ENCODE measurements at places on chromosomes 1 and 21.

DNA sequence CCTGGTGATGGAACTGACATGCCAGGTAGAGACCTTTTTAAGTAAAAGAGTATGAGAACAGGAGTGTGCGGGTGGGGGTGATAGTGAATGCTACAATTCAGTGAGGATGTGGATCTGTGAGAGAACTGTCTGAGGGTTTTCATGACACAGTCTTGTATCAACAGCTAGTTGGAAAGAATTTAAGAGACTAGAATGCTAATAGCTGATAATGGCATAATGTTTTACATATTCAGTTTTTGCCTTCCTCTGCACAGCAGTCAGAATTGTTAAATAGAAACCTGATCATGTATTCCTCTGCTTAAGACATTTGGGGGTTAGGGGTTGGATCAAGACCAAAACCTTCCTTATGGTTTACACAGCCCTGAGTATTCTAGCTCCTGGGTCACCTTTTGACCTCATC, 152.8 kb upstream of the ZRANB2 start:
- no peak for DNase-seq

- DNase-seq, result no peak
Measured at GRCh38 chr1:187655104-187655503, 826.4 kb downstream of the PLA2G4A start.

- DNase-seq, result peak; percentile 58
Measured at GRCh38 chr1:93844262-93845045, 34.6 kb downstream of the DNTTIP2 start.

- DNase-seq, result no peak
Measured at GRCh38 chr1:1061682-1062345, 12.3 kb downstream of the RNF223 start.

DNA sequence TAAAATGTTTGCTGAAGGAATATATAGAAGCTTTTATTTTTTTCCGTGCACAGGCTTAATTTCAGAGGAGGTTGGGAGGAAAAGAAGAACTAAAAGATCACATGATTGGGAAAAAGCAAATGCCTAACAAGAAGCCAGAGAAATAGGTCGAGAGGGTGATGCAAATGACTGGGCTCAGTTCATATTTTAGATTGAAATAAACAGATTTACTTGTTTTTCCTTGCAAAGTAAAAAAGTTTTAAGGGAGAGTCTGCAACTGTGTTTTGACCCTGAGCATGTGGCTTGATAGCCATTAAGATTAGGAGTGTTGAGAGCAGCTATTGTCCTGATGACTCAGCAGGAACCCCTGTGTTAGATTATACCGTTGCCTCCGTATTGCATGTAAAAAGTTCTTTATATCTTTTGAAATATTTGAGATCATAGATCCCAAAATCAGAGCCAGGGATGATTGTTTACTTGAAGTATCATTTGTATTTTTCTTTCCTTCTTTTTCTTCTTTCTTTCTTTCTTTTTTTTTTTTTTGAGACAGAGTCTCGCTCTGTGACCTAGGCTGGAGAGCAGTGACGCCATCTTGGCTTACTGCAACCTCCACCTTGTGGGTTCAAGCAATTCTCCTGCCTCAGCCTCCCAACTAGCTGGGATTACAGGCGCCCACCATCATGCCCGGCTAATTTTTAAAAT, 20.2 kb downstream of the CLIC4 start:
- DNase-seq, result peak; percentile 61

DNA sequence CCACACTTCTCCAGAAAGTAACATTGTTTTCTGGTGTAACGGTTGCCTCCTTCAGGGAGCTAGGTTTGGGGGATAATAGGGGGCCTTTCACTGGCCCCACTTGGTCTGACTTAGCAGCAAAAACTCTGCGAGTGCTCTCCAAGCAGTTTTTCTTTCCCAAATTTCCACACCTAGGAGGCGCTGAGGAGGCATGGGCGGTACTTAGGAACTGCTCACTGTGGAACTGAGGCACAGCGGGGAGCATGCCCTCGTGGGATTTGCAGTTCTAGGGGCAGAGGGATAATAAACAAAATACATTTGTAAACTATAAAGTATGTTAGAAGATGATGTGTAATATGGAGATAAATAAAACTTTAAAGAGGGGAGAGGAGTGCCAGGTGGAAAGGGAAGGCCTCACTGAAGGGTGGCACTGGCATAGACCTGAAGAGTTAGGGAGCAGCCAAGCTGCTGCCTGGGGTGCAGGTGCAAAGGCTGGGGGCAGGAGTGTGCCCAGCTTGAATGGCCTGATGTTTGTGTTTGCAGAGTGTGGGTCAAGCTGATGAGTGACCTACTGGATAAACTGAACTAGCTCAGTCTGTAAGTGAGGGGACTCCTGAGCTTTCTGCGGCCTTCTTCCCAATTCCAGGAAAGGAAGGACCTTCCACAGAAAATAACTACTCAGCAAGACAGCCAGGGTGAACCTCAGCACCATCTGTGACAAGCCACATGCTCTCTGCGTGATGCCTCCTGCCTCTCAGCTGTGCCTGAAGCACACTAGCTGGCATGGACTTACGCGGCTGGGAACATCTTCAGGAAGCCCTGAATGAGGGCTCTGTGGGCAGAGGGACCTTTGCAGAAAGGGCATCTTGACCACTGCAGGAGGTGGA, 1.9 kb downstream of the EPHX1 start:
- no peak for DNase-seq

- no peak for DNase-seq
Measured at GRCh38 chr1:83123019-83123418, 875.9 kb downstream of the TTLL7 start.
